T-helper 9 cell (primary cell): ENCODE measurements at places on chromosomes 16 and 17.

GRCh38 chr17:47763913-47764582 is 31.0 kb downstream of the TBX21 start:
- no peak for DNase-seq

- no peak for DNase-seq
Measured at GRCh38 chr16:64428463-64429113, 693.3 kb downstream of the CDH11 start.

- no peak for DNase-seq
Measured at GRCh38 chr16:79668502-79668901, 68.0 kb upstream of the MAF start.

GRCh38 chr16:65731833-65732232 is 610.0 kb upstream of the CDH11 start:
- no peak for DNase-seq

DNA sequence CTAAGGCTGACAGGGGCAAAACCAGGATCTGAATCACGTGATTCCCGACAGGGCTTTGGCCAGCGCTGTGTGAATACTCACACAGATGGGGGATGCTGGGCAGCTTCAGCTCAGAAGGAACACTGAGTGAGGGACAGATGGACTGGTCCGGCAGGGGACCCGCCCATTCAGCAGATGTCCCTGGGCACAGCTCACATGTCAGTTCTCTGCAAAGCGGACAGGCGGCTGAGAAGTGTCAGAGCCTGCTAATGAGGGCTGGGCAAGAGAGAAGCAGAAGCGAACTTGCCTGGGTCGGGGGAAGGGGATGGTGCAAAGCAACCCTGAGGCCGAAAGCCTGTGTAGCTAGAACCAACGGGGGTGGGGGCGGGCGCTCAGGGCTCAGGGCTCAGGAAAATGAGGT is 11.9 kb upstream of the GLIS2 start:
- DNase-seq, result no peak

DNA sequence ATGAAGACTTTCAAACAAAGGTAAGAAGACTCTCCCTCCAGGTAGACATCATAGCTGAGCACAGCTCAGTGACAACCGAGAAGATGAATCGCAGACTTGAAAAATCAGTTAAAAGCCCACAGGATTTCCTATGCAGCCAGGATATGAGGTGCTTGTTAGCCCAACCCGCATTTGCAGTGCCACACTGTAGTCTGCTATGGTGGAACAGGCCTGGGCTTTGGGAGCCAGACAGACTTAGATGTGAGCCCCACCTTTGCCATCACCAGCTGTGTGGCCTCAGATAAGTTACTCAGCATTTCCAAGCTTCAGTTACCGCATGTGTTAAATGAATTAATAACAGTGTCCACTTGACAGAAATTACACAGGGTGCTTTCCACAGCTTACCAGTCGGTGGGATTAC is 204.4 kb upstream of the HS3ST3A1 start:
- DNase-seq, result no peak
